ENCODE measurements at places on chromosomes 16 and 17.
A peak's percentile ranks its signal among the peaks of the same experiment; 100 is the strongest.

GRCh38 chr17:68301438-68301959, 10.2 kb downstream of the ARSG start:
- no peaks in the 10 kb centered on the region for H3K4me1 ChIP-seq
- DNase-seq, result no peak
- no peaks in the 10 kb centered on the region for H3K27me3 ChIP-seq
- H3K27ac ChIP-seq, result no peak overlapping the region
- H3K4me3 ChIP-seq, result no peak overlapping the region

GRCh38 chr16:51982715-51983680, 563.9 kb downstream of the TOX3 start:
- no peak overlapping the region for H3K27ac ChIP-seq
- no peaks in the 10 kb centered on the region for H3K27me3 ChIP-seq
- H3K4me3 ChIP-seq, result no peak overlapping the region
- peak; percentile 57 for DNase-seq
- peaks cover 9% of the 10 kb centered on the region for H3K4me1 ChIP-seq

GRCh38 chr17:27577121-27577761, 53.7 kb upstream of the LGALS9 start:
- no peaks in the 10 kb centered on the region for H3K27me3 ChIP-seq
- no peak for DNase-seq
- H3K36me3 ChIP-seq, result no peaks in the 10 kb centered on the region
- no peak overlapping the region for H3K27ac ChIP-seq

DNA sequence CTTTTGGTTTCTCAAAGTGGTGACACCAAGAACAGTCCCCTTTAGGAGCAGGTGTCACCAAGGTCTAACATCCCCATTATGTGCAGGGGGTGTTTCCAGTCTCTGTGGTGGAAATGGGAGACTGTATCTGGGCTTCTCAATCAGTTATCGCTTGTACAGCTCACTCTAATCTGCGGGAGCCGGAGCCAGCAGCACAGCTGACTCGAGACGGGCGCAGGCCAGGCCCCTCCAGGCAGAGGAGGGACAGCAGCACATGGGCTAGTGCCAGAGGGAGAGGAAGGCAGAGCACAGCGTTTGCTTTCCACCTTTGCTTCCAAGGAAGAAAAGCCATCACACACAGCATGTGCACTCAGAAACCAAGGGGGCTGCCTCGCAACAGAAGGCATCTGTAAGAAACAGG, 91.2 kb upstream of the CREBBP start:
- H3K4me1 ChIP-seq, result no peaks in the 10 kb centered on the region
- no peak overlapping the region for H3K4me3 ChIP-seq
- no peak overlapping the region for H3K27ac ChIP-seq
- no peaks in the 10 kb centered on the region for H3K27me3 ChIP-seq
- peaks cover 19% of the 10 kb centered on the region for H3K36me3 ChIP-seq
- DNase-seq, result no peak

- no peaks in the 10 kb centered on the region for H3K27me3 ChIP-seq
- H3K27ac ChIP-seq, result no peak overlapping the region
- DNase-seq, result no peak
Measured at GRCh38 chr16:25966172-25967097, 274.7 kb downstream of the HS3ST4 start.

DNA sequence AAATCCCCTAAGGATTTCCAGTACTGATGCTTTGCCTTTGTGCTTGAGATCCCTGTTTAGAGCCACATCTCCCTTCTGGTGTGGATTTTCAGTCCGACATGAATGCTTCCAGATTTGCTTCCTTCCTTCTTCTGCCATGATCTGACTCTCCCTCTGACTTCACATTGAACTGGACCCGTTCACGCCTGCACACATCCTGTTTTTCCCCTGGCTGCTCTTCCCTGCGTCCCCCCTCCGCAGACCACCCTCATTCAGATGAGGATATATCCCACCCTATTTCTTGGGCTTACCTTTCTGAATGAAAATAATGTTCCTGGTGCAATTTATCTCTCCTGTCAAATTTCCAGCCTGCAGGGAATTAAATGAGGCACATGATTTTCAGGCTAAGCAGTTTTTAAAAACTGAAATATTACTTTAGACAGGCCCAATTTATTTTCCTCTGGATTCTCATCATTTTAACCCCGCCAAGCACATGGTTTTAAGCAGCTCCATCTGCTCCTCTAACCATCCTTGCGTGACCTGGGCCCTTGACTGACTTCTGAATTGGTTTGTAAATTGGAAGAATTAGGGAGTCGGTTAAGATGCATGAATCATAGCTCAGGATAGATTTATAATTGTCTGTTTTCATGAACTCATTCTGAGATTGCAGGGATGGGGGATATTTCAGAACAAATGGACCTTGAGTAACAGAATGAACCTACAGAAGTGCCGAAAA, 59.2 kb downstream of the BMERB1 start:
- H3K27ac ChIP-seq, result no peak overlapping the region
- H3K36me3 ChIP-seq, result no peaks in the 10 kb centered on the region
- H3K4me1 ChIP-seq, result peaks cover 12% of the 10 kb centered on the region
- no peaks in the 10 kb centered on the region for H3K27me3 ChIP-seq
- no peak overlapping the region for H3K4me3 ChIP-seq
